H1 (cell line): ENCODE measurements at places on chromosomes 4 and X. TPM values are rescaled to one million over a fixed set of nuclear protein-coding genes. Genes with fewer than 3 reads are reported as not detected.

- no peak for DNase-seq
Measured at GRCh38 chrX:143940119-143940518, 56.2 kb downstream of the UBE2NL start.

- peak; percentile 78 for DNase-seq
Measured at GRCh38 chr4:139030614-139031235, 15.1 kb downstream of the NOCT start.

DNA sequence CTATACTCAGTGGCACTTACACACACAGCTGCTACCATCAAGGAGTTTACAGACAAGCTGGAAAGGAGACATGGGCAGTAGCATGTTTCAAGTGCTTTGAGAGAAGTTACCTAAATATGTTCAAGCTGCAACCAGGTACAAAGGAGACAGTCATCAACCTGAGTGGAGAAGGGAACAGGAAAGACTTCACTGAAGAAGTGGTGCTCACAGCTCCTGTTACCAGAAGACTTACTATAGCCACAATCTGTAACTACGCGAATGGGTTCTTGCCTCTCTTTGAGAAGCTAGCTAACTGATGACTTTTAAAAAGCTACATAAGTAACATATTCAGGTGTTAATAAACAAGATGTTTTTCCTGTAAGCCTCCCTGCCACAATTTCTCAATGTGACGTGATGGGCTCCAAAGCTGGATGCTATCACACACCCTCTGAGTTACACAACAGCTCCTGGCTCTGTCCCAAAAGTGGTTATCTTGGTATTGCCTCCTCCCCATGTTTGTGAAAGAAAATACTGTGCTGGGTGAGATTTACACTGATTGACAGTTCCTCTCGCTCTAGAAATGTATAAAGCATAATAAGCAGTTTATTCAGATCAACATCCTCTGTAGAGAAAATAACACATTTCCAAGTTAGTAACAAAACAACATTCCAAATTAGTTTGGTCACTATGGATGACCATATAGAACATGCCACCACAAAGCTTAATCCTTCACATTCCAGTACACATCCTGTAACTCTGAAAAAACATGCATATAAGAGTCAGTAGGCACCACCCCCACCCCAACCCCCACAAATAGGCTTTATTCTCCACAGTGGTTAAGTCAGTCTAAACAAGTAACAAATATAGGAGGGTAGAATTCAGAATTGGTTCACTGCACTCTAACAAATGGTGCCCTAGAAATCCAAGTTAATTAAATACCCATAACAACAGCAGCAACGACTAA, 81.8 kb downstream of the FRYL start:
- DNase-seq, result no peak

DNA sequence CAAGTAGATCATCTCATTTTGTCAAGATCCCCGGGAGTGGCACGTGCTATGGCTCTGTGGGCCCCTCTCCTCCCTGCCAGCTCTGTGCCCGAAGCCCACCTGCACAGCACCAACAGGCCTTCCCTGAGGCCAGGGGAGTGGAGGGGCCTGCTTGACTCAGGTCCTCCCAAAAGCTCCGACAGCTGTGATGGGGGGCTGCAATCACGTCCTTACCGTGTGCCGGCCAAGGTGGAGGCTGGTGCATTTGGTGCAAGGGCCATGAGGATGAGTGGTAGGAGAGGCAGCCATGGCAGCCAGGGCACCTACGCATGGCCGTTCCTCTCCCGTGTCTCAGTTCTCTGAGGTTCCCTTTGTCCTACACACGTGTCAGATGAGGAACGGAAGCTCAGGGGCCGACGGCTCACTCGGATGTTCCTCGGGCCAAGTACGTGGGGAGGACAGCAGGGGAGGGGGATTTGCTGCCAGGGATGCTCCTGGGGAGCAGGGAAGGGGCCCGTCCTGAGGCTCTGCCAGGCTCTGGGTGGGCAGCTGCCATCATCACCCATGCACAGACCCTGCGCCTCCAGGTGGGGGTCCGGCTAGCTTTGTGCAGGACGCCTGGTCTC, 95.8 kb downstream of the HMX1 start:
- no peak for DNase-seq

DNA sequence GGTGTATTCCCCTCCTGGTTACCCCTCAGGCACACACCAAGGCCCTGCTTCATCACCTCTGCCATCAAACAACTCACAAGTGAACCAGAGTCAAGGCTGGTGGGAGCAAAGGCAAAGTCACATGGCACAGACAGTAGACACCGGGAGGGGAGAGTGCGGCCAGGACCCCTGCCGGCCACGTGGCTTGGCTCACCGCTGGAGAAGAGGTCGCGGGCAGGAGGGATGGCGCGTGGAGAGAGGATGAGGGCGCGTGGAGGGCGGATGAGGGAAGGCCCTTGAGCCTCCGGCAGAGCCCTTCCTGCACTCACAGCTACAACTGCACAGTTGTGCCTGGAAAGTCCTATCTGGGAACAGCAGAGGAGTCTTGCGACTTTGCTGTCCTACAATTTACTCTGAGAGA, 104.2 kb upstream of the ADRA2C start:
- DNase-seq, result no peak

DNA sequence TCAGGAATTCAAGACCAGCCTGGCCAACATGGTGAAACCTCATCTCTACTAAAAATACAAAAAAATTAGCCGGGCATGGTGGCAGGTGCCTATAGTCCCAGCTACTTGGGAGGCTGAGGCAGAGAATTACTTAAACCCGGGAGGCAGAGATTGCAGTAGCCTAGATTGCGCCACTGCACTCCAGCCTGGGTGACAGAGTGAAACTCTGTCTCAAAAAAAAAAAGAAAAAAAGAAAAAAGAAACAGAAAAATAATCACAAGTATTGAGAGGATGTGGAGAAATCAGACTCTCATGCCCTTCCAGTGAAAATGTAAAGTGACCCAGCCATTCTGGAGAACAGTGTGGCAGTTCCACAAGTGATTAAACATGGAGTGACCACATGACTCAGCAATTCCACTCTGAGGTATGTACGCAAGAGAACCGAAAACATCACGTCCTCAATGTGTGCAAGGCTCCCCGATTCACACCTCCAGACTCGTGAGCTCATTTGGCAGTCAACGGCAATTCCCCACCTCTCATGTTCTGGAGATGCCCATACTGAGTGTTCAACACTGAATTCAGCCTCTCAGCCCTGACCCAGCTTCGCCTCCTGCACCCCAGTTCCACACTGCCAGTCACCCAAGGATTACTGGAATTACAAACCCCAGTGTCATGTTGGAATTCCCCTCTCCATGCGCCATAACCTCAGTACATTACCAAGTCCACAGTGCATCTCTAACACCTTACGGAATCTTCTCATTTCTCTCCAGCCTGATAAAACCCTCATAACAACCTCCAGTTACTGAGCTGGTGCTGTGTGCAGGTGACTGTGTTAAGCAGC, 21.1 kb downstream of the ACOX3 start:
- DNase-seq, result no peak

DNA sequence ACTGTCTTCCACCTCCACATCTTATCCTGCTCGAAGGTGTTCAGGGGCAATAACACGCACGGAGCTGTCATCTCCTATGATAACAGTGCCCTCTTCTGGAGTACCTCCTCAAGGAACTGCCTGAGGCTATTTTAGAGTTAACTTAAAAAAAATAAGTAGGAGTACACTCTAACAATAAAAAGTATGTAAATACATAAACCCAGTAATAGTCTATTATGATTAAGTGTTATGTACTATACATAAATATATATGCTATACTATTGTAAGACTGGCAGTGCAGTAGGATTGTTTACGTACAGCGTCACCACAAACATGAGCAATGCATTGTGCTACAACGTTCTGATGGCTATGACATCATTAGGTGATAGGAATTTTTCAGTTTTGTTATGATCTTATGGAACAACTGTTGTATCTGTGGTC, 34.5 kb upstream of the TLR2 start:
- no peak for DNase-seq

DNA sequence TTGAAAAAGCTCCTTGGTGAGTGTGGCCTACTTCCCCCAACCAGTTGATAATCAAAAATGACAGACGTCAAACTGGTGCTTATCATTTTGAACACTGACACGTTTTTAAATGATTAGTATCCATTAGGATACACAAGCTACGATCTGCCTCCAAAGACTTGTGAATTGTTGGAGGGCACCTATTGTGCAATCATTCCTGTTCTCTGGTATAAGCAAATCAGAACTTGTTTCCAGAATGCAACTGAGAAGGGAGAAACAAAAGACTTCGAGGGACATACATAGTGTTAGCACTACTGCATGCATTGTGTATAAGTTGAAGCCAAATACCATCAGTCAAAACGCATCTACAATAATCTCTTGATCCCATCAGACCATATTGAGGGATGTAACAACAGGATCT, 11.6 kb downstream of the NPY2R start:
- DNase-seq, result no peak

- DNase-seq, result no peak
Measured at GRCh38 chr4:169305651-169306050, 34.9 kb upstream of the SH3RF1 start.

GRCh38 chrX:3094261-3094660, 53.0 kb downstream of the ARSF start:
- no peak for DNase-seq

- no peak for DNase-seq
Measured at GRCh38 chrX:116493271-116493670, 30.5 kb upstream of the CT83 start.

The GPRASP2 gene
- 15.7 and 19.1 TPM in 2 replicates for total RNA-seq

The FMR1NB gene
- total RNA-seq, result not detected in 2 replicates

The DCAF12L2 gene
- total RNA-seq, result 0.99 and 1.1 TPM in 2 replicates

The SLC9B1 gene
- total RNA-seq, result 0.19 TPM in 1 of 2 replicates, not detected in the other
